ENCODE measurements at places on chromosomes 3 and 15.

DNA sequence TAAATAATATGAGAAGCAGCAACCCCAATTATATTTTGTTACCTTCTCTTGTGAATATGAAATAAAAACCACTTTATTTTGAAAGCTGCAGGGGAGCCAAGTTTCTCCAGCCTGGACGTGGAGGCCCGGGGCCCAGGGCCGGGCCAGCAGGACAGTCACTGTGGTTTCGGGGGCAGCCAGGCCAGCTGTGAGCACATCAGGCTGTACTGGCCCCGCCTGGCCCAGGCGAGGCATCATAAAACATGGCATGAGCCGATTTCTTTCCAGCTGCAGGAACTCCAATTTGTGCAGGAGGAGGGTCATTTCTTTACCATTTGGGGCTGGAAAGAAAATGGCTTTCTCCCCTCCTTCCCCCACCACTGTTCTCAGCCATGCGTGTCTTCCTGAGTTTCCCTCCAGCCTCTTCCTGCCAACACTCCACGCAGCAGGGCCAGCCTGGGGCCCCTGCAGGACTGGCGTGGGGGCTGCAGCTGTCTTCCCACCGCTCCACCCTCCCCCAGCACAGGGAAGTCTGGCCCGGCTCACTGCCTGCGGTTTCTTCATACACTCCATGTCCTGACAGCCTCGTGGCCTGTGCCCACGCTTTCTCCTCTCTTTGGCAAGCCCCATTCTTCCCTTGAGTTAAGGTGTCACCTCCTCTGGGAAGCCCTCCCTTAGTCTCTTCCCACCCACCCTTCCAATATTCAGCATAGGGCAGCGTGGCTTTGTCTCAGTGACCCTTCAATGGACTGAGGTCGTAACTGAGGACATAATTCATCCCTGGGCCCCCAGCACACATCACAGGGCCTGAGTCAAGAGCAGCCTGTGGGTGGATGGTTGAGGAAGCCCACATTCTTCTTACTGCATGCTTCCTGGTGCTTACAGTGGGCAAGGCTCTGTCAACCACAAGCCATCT, 135.8 kb downstream of the CHSY1 start:
- peak; percentile 15 for DNase-seq

- DNase-seq, result no peak
These were observed 29.6 kb upstream of the BHLHE40 start for GRCh38 chr3:4949659-4950058.

DNA sequence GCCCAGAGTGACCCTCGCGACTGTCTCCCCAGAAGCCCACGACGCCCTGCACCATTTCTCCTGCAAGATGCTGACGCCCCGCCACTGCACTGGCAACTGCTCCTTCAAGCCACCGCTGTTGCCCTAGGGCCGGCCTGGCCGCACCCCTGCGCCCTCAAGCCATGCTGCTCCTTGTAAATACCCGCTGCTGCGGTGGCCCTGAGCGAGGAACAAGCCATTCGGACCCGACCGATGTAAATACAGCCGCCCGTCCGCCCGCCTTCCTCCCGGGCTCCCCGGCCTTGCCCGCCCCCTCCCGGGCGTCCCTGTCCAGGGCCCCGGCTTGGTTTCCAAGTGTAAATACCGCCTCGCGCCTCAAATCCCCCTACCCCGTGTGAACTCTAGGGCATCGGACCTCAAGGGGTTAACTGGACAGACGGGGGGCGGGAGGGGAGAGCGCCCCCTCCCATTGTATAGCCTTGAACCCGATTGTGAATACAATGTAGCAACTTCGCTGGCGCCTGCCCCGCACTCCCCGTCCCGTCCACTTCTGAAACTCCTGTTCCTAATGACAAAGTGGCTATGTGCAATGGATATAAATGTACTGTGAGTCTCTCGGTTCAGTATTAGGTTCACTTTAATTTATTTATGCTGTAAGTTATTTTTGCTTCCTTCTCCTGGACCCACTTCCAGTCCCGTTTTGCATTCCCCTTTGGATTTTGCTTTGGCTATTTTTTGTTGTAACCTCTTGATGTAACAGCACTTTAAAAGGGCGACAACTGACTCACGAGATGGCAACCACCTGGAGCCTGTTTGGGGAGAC, 5.9 kb downstream of the RNU6-1 start:
- peak; percentile 68 for DNase-seq

DNA sequence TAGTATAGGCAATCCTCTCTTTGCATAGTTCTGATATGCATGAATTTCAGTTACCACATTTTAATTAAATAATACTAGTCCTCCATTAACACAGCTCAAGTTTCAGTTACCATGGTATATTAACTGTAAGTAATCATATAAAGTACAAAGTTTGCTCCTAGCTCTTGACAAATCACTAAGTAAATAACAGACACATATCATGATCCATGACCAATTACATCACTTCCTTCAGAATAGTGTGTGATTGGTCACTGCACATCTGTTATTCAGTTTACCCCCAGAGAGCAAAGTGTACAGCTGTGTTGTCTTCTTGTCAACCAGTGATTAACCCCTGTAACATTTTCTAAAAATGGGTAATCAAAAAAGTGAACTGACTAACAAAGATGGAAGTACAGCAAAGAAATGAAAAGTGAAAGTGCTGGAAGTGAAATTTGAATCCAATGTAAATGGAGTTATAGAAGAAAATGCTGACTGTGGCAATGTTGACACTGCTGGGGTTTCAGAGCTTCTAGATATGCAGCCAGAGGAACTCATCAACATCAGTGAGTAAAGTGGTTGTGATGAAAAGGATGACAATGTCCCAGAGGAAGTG, 30.2 kb upstream of the LEKR1 start:
- peak; percentile 55 for DNase-seq

- DNase-seq, result peak; percentile 92
These were observed 58.5 kb downstream of the RFTN1 start for GRCh38 chr3:16455001-16455400.

DNA sequence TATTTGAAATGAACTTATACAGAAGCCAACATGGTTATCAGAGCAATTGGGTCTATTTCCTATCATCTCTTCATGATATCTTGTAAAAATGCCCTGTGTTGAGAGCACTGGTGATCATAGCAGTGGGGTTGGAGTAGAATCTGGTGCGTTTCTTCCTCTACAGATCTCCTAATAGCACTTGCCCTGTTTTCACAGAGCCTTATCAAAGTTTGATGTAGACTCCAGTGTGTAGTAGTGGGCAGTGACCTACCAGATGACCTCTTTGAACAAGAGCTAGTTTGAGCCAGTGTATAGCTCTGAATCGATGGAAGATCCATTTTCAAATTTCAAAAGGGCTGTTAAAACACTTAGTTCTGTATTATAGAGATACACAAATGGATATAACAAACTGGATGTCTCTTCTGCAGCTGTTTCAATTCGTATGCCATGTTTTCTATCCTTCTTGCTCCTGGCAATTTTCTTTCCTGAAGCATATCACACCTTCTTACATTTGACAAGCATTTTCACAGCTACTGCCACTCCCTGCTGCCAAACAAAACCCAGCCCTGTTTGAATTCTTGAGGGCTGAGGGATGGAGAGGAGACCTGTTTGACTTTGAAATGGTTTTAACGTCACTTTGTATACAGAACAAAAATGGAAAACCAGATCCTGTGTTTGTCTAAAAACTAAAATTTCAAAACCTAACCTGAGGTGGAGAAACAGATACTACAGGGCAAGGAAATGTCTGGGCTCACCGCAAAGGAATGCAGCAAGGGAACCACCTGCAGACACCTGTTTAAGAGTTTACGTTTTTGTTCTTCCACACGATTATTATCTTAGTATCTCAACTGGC, 354.5 kb upstream of the TPRG1 start:
- DNase-seq, result no peak

- no peak for DNase-seq
These were observed 35.4 kb upstream of the ETV5 start for GRCh38 chr3:186144257-186144656.

- no peak for DNase-seq
These were observed 1.6 kb downstream of the GABPB1 start for GRCh38 chr15:50353251-50353974.

GRCh38 chr15:61095804-61096506, 133.1 kb downstream of the RORA start:
- no peak for DNase-seq

GRCh38 chr3:168956076-168956475, 707.4 kb downstream of the MECOM start:
- DNase-seq, result no peak

GRCh38 chr15:100958326-100959065, 39.3 kb downstream of the LRRK1 start:
- no peak for DNase-seq

- no peak for DNase-seq
These were observed 39.7 kb downstream of the PGPEP1L start for GRCh38 chr15:98967916-98968315.

GRCh38 chr3:168820810-168821415, 725.2 kb upstream of the GOLIM4 start:
- DNase-seq, result no peak

DNA sequence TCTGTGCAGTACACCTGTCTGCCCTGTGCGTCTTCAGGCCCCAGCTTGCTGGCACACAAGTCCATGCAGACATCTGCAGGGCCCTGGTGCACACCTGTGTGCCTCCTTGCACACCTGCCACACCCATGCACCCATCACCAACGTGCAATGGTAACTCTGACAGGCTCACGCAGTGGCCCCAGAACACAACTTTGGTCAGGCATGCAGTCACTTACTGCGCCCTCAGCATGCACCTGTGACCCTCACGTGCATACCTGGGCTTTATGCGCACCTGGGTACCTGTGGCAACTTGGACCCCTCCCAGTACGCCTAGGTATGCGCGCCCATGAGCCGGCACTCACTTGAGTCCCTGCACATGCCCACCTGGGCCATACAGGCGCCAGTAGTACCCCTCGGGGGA, 1.7 kb downstream of the PLXND1 start:
- peak; percentile 46 for DNase-seq

- peak; percentile 40 for DNase-seq
These were observed 289.1 kb upstream of the DNAJC19 start for GRCh38 chr3:181278468-181279238.

GRCh38 chr3:99808163-99808794, 9.4 kb upstream of the CMSS1 start:
- peak; percentile 57 for DNase-seq

DNA sequence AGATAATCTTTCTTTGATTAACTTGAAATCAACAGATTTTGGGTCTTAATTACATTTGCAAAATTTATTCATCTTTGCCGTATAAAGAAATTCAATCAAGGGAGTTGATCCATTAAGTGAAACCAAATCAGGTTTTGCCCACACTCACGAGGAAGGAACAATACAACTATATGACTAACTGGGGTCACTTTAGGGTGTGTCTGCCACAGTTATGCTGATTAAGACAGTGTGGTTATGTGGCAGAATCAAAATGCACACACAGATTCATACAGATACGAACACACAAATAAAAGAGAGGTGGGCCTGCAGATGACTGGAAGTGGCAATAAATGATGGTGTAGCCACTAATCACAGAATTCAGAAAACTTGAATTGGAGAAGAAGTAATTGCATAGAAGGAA, 543.5 kb downstream of the GABRG3 start:
- no peak for DNase-seq

GRCh38 chr3:105516972-105517371, 150.3 kb downstream of the ALCAM start:
- peak; percentile 58 for DNase-seq

GRCh38 chr3:188558343-188559071, 404.6 kb downstream of the LPP start:
- DNase-seq, result no peak

DNA sequence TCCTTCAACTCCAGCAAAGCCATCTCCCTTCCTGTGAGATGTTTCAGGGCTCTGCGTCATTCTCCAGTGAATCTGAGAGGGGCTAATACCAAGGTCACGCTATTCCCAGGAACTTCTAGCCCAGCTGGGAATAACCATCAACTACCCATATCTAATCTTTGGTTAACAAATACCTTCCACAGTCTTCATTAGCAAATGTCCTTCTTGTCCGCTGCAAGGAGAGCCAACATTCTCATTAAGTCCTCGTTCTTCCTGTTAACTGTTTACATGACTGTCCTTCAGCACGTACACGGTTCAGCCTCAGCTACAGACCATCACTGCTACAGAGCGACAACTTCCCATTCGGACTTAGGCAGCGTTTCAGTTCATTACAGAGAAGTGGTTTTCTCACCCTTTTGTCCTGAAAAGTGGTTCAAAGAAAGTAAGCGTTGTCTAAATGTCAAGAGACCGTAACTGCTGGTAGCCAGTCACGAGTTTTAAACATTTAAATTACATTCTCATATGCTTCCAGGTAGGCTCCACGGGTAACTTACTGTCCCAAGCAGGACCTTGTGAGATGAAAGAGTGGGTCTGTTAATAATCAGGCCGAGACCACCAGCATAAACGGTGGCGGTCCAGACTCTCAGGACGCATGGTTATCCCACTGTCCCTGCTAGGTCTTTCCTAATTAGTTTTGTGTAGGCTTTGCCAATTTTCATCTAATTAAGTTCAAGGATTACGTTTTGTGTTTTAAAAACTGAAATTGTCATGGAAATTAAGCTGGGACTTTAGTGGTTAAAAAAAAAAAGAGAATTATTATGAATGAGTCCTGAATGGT, 63.8 kb downstream of the CHSY1 start:
- no peak for DNase-seq

- no peak for DNase-seq
These were observed 696.0 kb downstream of the ZNF385D start for GRCh38 chr3:21055015-21055414.

DNA sequence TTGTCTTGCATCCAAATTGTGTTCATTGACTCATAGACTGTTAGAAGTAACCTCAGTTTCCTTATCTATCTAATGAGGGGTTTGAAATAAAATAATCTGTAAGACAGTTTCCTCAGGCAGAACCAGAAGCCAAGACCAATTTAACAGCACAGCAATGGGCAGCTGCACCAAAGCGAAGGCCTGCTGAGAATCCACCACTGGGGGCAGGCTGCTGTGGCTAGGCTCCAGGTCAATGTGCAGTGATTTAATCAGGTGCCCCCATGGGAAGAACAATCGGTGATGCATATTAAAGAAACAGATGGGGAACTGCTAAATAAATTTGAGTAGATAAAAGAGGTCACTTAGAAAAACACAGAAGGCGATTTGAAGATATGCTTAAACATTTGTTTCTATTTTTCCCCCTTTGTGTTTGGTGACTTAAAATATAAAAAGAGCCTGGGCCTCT, 28.0 kb upstream of the TMOD3 start:
- DNase-seq, result peak; percentile 92

- no peak for DNase-seq
These were observed 78.6 kb downstream of the PEX5L start for GRCh38 chr3:179958143-179958542.

- DNase-seq, result no peak
These were observed 244.7 kb upstream of the TBL1XR1 start for GRCh38 chr3:177441813-177442646.

DNA sequence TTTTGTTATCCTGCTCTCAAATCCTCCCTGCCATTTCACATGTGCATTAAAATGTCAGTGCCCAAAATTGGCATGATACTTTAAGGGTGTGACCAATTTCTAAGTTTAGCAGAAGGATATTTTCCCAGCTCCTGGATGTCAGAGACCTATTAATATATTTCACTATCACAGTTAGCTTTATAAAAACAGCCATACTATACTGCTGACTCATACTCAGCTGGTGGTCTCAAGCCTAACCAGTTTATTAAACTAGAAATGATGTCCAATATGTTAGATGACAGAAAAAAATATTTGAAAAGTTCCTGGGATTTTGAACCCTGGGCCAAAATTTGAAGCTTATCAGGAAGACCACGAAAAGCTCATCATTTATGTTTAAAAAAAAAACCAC, 60.9 kb upstream of the ZNF280D start:
- no peak for DNase-seq

GRCh38 chr15:74123131-74123429, 7.3 kb upstream of the ISLR2 start:
- peak; percentile 6 for DNase-seq

- DNase-seq, result no peak
These were observed 330.0 kb downstream of the PYDC2 start for GRCh38 chr3:191790934-191791333.

- DNase-seq, result no peak
These were observed 783.3 kb upstream of the ARRDC4 start for GRCh38 chr15:97177151-97177577.

Measured in NCI-H69 (cell line).